ENCODE measurements at places on chromosomes 3 and 15.
A peak's percentile ranks its signal among the peaks of the same experiment; 100 is the strongest.

- DNase-seq, result peak; percentile 75
Observed at GRCh38 chr3:49813497-49814174, at the start of gene UBA7. UBA7 (minus strand) TSS chr3:49813953; CDS start chr3:49813787, 166 bp downstream.

DNA sequence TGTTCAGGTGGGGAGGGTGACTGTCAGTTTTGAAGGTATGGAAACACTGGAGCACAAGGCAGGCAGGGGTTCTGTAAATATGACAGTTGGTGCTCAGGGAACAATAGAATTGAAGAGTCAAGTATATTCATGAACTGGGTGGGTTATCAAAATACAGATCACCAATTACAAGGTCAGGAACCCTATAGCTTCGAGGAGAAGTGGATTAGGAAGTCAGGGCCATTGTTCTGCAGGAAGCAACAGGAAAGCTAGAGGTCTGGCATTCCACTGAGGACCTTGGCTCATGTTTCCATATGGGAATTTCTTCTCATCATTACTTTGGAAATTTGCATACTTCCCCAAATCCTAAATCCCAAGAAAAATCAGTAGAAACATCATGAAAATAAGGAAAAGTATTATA, 125.9 kb downstream of the MYRIP start:
- no peak for DNase-seq

GRCh38 chr3:13018043-13018451, 55.2 kb downstream of the IQSEC1 start:
- no peak for DNase-seq

DNA sequence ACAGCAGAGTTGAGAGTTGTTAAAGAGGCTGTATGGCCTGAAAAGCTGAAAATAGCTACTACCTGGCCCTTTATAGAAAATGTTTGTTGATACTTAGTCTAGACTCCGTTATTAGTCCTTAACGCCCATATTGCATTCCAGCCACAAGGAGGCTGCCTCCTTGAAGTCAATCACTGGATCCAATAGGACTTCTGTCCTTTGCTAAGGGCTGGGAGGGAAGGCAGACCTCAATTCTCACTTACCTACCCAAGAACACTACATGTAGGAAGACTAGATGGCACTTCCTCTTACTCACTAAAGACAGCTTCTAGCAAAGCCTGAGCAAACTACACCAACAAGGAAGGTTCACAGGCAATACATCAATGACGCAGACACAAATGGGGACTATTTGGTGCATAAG, 139.5 kb upstream of the HACD2 start:
- no peak for DNase-seq

DNA sequence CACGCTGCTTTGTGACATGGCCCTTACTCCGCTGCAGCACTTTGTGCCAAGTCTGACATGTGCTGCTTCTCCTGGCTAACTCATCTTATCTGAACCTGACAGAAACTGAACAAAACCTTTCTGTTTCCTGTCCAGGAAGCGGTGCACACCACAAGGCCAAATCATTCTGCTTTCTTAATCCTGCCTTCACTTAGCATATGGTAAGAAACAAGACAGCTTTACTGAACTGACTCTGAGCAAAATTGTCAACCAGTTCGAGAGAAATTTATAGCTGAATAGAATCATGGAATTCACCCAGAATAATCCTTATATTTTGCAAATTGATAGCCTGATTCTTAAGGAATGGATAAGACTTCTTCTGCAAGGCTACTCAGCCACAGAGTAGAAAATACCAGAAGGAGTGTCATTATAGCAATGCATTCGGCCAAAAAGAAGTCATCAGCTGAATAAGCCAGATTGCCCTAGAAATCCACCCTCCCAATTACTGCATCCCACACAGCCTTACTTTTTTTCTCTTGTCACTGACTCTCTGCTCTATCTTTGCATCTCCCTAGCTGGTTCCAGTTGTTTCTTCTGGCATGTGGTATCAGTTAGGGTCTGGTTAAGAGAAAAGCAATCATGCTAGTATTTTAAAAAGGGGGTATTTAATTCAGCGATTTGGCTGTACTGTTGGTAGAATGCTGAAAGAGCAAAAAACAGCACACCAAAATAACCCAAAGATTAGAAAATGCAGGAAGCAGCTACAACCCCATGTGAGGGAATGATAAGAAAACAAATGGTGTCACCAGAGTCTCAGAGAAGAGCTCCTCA, 41.6 kb upstream of the STRIT1 start:
- no peak for DNase-seq

GRCh38 chr3:31732548-31732947, 199.8 kb downstream of the STT3B start:
- DNase-seq, result no peak

DNA sequence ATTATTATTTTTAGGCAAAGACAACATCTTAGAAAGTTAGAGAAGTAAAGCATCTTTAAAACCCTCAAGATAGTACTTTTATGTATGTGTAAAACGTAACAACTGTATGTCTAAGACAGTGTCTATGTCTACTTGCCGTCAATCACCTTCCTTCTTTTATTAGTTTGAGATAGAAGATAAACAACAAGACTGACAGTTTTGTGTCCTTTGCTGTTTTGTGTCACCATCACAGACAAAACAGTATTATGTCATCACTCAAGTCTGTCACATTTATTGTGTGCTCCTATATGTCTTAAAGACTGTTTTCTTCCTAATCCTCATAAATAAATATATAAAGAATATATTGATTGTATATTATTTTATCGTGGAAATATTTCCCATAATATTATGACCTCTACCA, 908.3 kb downstream of the CADM2 start:
- DNase-seq, result no peak

DNA sequence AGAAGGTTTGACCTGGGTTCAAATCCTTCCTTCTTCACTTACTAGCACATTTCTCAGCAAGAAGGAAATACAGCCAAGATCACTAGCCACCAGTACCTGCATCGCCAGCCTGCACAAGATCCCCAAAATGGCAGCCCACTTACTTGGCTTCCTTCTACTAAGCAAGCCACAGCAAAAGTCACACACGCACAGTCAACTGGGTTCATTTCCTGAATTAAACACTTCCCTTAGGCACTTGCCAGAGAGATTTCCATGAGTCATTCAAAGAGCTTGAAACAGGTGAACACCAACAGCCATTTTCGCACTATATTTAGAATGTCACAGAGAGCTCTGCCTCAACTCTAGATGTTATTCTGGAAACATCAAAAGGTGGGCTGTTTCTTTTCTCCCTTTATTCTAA, 42.6 kb downstream of the MGLL start:
- DNase-seq, result no peak

- DNase-seq, result no peak
Observed at GRCh38 chr15:70882361-70882760, 9.9 kb downstream of the THAP10 start.

DNA sequence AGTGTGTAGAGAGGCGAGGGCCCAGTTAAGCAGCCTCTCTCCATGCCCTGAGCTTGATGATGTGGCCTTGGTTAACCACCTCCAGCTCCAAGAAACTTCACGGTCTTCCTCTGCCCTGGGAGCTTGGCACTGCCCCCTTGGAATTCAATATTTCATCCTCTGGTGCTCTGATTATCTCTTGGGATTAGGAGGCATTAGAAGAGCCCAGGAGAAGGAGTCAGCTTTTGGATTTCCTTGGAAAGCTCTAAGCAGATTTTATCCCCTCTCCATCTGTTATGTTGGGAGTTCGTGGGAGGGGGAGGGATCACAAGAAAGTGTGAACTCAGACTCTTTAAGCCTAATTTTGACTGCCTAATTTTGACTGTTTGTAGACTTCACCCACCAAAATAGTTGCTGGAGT, 132.7 kb upstream of the AGBL1 start:
- no peak for DNase-seq

GRCh38 chr3:37753428-37753827, 108.3 kb upstream of the CTDSPL start:
- no peak for DNase-seq

- no peak for DNase-seq
Observed at GRCh38 chr3:144244662-144245061, 273.0 kb downstream of the DIPK2A start.

- no peak for DNase-seq
Observed at GRCh38 chr3:158264894-158265293, 155.0 kb downstream of the RSRC1 start.

DNA sequence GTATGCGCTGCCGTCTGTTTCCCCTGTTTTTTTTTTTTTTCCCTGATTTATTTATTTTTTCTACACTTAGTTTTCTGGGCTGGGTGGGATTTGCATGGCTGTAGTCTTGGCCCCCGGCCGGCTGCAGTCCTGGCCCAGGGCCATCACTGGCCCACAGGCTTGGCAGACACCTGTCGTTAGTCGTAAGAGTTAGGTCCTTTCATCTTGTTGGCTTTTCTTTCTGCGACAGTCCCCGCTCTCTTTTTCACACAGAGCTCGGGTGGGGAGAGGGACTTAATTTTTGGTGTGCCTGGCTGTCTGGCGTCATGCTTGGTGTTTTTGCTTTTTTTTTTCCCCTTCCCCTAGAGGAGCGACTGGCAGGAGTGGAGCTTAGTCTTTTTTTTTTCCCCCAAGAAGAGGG, 183.4 kb downstream of the KLF13 start:
- DNase-seq, result no peak

GRCh38 chr3:65979731-65980130, 59.0 kb downstream of the MAGI1 start:
- no peak for DNase-seq

DNA sequence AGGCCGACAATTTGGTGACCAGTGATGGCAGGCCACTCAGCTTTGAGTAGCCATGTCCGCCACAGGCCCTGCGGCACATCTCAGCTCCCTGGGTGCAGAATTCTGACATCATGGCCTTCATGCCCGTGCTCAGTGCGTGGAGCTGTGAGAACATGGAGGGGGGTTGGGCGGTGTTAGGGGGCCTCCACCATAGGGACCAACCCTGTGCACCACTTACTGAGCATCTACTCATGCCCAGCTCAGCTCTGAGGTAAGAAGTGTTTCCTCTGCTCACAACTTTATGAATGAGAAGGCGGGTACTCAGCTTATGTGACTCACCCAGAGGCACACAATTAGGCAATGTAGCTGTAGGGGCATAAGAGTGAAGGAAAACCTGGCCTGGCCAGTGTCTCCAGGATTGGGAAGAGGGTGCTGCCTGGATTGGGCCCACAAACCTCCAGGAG, 10.5 kb downstream of the ACOX2 start:
- peak; percentile 66 for DNase-seq

DNA sequence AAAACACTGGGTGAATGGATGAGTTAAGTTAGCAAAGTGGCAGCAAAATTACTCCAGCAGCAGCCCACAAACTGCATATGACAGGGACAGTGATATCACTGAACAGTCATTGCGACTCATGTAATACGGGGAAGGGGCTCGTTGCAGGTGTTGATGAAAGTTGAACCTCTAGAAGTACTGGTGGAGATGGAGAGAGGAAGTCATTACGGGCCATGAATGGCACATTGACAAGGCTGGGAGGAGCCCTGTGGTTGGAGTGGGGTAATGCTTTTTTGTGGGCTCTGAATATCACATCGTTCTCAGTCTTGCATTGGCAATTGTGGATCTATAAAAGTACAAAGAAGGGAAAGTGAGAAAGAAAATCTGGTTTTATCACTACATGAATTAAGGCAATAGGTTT, 278.1 kb downstream of the ZPLD1 start:
- no peak for DNase-seq

DNA sequence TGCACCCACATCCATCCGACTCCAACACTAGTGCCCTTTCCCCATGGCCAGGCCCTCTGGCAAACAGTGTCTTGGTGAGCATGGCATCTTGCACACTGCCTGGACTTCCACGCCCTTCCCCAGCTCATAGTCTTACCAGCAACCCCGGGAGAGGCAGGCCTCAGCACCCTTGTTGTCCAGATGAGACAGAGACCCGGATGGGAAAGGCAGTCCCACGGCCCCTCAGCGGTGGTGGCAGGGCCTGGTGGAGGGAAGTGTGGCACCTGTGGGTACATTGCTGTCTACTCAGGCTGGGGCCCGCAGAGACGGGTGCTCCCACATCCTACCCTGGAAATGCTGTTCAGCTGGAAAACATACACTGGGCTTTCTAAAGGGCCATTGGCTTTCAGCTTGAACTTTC, 28.4 kb downstream of the HDAC11 start:
- no peak for DNase-seq

DNA sequence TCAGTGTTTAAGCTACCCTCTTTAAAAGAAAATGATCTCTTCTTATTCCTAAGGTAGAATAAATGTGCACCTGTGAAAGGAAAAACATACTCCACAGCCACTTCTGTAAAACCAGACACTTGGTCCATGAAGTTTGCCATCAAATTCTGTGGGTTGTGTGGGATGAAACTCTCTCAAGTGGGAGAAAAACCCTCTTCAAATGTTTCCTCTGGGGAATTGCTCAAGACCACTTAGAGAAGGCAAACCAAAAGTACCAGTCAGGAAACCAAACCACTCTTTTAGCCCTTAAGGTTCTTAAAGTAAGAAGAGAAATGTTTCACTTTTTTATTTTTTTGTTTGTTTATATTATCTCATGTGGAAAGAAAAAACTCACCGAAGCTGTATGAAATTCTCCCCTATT, 1.2 kb downstream of the COL8A1 start:
- no peak for DNase-seq

Data from fibroblast of skin of left biceps (primary cell).